Keratinocyte (primary cell): ENCODE measurements at places on chromosomes 16 and 17.
A peak's percentile ranks its signal among the peaks of the same experiment; 100 is the strongest.

DNA sequence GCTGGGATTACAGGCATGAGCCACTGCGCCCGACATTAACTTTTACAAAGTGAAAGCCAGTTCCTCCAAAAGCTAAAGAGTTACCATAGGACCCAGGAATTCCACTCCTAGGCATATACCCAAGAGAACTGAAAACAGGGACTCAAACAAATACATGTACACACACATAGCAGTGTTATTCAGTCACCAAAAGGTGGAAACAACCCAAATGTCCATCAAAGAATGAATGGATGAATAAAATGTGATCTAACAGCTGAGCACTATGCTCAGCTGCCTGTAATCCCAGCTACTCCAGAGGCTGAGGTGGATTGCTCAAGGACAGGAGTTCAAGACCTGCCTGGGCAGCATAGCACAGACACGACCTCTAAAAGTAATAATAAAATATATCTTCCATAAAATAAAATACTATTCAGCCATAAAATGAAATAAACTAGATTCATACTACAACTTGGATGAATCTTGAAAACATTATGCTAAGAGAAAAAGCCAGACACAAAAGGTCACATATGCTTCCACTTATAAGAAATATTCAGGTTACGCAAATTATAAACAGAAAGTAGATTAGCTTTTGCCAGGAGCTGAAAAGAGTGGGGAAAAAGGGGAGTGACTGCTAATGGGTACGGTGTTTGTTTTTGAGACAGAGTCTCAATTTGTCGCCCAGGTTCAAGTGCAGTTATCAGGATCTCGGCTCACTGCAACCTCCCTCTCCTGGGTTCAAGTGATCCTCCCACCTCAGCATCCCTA, 9.3 kb upstream of the USP7 start:
- no peak for DNase-seq

GRCh38 chr16:2086812-2087747, 39.3 kb downstream of the TSC2 start:
- no peak for DNase-seq

- no peak for DNase-seq
Observed at GRCh38 chr16:81873843-81874752, 95.0 kb downstream of the PLCG2 start.

DNA sequence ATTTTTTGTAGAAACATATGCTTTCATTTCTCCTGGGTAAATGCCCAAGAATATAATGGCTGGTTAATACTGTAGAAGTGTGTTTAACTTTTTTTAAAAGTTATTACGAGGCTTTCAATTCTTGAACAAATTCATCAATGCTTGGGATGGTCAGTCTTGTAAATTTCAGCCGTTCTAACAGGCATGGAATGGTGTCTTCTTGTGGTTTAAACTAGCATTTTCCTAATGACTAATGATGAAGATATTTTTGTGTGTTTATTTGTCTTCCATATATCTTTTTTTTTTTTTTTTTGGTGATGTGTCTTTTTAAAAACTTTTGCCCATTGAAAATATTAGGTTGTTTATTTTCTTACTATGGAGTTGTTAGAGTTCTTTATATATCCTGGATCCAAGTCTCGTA, 67.1 kb downstream of the MGAT5B start:
- DNase-seq = peak; percentile 2

GRCh38 chr16:17448640-17449638, 21.8 kb downstream of the XYLT1 start:
- no peak for DNase-seq

DNA sequence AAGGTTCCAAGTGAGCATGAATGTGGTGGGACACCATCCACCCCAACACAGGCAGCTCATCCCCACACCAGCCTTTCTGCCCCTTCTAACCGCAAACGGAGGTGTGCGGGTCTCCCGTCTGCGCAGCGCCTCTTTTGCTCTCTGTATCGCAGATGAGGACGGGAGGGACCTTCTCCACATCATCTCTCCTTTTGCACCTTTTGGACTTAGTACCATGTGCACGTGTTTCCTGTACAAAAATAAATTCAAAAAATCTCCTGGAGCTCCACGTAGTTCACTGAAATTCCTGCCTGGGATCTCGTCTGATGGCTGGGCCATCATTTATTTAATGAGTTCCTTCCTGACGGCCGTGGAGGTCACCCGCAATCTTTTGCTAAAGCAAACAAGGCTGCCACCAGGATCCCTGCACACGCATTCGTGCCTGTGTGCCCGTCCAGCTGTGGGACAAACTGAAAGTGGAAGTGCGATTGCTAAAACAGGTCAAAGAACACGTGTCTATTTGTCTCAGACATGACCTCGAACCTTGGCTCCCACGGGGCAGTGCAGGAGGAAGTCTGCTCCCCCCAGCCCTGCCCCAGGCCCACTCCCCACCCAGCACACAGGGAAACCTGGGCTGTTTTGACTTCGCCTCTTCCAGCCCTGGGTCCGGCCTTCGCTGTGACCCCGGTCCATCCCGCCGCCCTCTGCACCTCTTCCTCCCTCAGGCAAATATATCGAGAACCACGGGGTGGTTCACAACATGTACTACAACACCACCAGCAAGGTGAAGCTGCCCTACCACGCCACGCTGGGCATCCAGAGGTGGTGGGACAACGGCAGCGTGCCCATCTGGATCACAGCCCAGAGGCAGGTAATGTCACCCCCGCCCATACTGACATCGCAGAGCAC, 2.3 kb downstream of the ENPP7 start:
- DNase-seq = no peak

- DNase-seq = no peak
Observed at GRCh38 chr17:45282683-45283644, 21.1 kb upstream of the SPATA32 start.

DNA sequence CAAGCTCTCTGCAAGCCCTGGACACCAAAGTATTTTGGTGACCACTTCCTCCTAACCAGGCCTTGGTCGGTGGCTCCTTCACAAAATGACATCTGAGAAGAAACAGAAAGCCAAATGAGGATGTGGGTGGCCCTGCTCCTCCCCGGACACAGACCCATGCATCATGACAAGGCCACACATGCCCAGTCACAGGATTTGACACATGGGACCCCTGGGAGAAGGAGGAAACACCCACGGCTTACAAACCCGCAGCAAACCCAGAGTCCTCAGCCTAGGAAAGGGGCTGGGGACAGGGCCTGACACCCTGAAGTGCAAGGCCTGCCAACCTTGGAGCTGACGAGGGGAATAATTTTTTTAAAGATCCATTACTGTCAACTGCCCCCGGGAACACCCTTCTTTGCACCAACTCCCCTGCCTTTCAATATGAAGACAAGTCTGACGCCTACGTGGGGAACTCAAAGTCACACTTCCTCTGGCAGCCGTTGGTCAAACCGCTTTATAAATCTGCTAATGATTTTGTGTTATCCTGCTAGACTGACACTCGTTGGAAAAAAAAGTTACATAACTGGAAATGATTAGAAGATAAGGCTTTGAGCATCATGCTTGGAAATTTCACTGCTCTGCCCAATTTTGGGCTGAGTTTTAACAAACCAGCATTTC, 41.3 kb downstream of the GAS7 start:
- no peak for DNase-seq

DNA sequence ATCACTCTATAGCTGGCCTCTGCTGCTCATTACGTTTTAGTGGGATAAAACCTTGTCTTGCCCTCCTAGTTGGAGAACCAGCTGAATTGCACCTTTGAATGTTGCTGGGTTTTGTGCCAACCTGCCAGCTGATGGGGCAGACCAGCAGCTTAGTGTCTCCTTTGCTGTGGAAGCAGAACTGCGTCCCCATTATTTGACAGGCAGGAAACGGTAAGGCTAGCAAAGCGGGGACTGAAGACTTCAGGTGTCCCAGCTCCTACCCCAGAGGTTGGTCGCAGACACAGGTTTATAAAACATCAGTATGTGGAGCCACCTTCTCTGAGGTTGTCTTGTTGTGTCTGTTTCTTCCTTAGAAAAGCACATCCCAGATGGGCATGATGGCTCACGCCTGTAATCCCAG, 158.1 kb downstream of the PRKCA start:
- DNase-seq = no peak
